ENCODE measurements at places on chromosomes 2 and 18. TPM values are rescaled to one million over a fixed set of nuclear protein-coding genes. Genes with fewer than 3 reads are reported as not detected.
A peak's percentile ranks its signal among the peaks of the same experiment; 100 is the strongest.

Gene MARCO
- total RNA-seq, result not detected

DNA sequence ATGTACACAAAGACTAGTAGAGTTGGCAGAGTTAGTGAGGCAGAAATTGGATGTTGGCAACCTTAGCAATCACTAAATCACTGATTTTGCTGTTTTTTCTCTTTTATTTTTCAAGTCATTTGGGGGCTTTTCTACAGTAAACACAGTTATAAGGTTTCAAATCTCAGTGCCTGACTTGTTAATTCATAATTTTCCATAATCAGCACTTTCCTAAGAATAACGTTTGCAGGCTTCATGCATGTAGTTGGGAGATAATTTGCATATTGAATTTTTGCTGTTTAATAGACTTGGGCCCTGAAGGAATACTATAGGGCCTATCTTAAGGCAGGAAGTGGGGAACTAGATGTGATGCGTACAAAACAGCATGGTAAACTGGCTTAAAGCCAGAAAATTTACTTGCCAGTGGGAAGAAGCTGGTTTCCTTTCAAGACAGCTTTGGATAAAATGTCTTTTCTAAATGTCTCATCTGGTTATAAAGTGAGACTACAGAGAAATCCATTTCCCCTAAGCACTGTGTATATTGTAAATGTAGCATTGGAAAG lies 127.2 kb upstream of the SMIM21 start:
- DNase-seq, result no peak

GRCh38 chr2:240946046-240946445 lies 39.9 kb downstream of the CROCC2 start:
- DNase-seq, result no peak

GRCh38 chr2:15830937-15831549 lies 109.3 kb upstream of the MYCN start:
- no peak for DNase-seq

Gene SAG
- total RNA-seq, result not detected

Gene GATA6
- total RNA-seq, result 19.0 TPM

GRCh38 chr2:212871597-212871996 lies 279.8 kb downstream of the IKZF2 start:
- DNase-seq, result no peak

DNA sequence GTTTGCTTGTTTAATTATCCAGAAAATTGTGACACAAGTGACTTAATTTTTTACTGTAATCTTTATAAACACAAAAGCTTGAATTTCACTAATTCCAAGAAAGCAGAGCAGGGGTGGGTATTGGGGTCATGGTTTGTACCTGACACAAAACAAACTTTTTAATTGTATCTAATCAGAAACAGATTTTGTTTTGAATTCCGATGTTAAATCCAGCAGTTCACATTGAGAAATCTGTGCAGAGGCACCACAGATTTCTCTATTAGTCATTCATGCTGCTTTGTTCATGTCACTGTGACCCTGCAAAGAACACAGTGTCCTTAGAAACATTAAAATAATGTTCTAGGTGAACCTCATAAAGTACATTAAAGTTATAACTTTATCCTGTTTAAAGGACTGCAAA lies 443.4 kb downstream of the NYAP2 start:
- DNase-seq, result no peak

DNA sequence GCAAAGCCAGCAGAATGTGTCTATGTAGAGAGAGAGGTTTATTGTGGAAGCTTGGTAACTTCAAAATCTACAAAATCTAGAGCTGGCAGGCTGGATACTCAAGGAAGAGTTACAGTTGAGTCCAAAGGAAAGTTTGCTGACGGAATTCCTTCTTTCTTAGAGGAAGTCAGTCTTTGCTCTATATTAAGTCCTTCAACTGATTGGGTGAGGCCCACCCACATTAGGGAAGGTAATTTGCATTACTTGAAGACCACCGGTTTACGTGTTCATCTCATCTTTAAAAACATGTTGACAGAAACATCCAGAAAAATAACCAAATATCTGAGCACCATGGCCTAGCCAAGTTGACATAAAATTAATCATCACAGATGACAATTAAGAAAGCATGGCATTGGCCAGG lies 101.5 kb downstream of the TEX51 start:
- DNase-seq, result no peak

DNA sequence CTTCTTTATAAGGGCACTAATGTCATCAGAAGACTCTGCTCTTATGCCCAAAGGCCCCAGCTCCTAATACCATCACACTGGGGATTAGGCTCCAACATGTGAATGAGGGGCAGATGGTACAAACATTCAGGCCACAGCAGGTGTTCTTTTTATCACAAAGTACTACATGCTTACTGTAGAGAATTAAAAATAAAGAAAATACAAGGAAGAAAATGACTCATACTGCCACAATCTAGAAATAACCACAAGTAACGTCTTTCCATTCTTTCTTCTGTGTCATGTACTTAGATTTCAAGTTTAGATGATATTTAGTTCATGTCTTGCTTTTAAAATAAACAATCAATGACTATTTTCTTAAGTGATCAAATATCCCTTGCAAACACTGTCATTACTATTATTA lies 100.3 kb upstream of the NEDD4L start:
- peak; percentile 15 for DNase-seq

DNA sequence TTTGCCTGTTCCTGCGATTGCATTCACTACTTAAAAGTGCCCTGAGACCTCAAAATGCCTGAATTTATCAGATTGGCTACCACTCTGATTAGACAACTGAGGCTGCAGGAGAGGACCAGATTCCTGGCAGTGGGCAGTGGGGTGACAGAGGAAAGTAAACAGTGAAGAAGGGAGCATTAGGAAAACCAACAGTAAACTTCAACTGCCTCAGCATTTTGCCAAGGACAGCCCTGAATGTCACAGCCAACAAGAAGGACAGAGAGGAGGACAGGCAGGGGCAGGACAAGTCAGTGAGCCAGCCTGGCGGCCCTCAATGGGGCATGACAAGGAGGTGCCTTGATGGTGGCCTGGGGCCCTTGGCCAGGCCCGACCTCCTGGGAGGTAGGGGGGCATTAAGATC lies 24.3 kb downstream of the ACMSD start:
- no peak for DNase-seq

Gene SLC14A1
- 7.5 TPM for total RNA-seq

- no peak for DNase-seq
Observed at GRCh38 chr2:65934992-65935629, 499.8 kb upstream of the MEIS1 start.

Measured in Daoy (cell line).